Liver (tissue), 10 donors: ENCODE measurements at places on chromosomes 16 and 17.

DNA sequence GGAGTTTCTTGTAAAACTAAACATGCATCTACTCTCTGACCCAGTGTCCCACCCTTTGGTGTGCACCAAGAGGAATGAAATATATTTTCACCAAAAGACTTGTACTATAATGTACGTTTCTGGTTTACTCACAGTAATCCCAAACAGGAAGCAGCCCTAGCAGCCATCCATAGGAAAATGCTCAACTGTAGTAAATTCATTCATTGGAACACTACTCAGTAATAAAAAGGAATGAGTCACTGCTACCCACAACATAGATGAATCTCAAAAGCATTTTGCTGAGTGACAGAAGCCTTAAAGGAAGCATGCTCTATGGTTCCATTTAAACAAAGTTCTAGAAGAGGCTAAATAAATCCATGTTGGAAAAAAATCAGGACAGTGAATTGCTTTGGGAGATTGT lies 37.6 kb upstream of the DHRS7B start:
- H3K4me1 ChIP-seq = no peaks in the 10 kb centered on the region

GRCh38 chr16:20906341-20907255 lies 6.0 kb downstream of the LYRM1 start:
- peak overlapping the region; percentile 2 for H3K27ac ChIP-seq
- no peak for DNase-seq
- no peaks in the 10 kb centered on the region for H3K36me3 ChIP-seq
- H3K27me3 ChIP-seq = no peaks in the 10 kb centered on the region

DNA sequence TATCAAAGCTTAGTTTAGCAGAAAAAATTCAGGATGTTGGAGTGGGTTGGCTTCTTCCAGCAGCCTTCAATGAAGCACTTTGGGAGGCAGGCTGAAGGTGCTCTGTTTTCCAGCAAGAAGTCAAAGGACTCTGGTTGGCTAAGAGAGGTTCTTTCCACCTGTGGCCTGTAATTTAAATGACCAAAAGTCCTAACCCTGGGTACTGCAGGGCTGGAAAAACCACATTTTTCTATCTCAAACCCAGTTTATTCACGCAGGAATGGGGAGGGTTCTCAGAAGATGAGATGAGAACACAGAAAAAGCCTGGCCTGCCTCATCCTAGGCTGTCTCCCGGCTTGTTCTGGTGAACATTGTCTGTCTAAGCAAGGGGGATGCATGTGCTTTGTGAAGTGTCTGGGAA lies 68.6 kb upstream of the ZFHX3 start:
- H3K27ac ChIP-seq = no peak overlapping the region
- H3K27me3 ChIP-seq = no peaks in the 10 kb centered on the region
- DNase-seq = no peak
- H3K4me3 ChIP-seq = no peak overlapping the region
- H3K36me3 ChIP-seq = no peaks in the 10 kb centered on the region

GRCh38 chr16:65543781-65544740 lies 422.2 kb upstream of the CDH11 start:
- H3K36me3 ChIP-seq = no peaks in the 10 kb centered on the region
- no peak for DNase-seq
- H3K4me1 ChIP-seq = no peaks in the 10 kb centered on the region
- no peak overlapping the region for H3K4me3 ChIP-seq
- no peak overlapping the region for H3K27ac ChIP-seq
- no peaks in the 10 kb centered on the region for H3K27me3 ChIP-seq

DNA sequence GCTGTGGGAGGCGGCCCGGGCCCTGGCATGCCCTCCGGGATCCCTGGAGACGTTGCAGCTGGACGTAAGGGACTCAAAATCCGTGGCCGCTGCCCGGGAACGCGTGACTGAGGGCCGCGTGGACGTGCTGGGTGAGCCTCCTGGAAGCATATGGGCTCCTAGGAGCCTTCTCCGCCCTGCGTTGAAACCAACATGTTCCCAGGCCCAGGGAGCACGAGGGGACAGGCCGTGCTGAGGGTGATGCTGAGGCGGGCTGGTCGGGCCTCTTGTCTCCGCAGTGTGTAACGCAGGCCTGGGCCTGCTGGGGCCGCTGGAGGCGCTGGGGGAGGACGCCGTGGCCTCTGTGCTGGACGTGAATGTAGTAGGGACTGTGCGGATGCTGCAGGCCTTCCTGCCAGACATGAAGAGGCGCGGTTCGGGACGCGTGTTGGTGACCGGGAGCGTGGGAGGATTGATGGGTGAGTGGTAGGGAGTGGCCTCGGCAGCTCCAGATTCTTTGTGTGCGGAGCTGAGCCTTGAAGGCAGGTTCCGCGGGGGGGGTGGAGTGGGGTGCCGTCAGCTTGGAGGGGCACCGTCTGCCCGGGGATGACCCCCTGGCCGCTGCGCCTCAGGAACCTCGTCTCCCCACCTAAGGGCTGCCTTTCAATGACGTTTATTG lies 567 bp downstream of the HSD17B1 start:
- no peaks in the 10 kb centered on the region for H3K27me3 ChIP-seq
- no peak overlapping the region for H3K4me3 ChIP-seq
- no peaks in the 10 kb centered on the region for H3K36me3 ChIP-seq
- DNase-seq = no peak

DNA sequence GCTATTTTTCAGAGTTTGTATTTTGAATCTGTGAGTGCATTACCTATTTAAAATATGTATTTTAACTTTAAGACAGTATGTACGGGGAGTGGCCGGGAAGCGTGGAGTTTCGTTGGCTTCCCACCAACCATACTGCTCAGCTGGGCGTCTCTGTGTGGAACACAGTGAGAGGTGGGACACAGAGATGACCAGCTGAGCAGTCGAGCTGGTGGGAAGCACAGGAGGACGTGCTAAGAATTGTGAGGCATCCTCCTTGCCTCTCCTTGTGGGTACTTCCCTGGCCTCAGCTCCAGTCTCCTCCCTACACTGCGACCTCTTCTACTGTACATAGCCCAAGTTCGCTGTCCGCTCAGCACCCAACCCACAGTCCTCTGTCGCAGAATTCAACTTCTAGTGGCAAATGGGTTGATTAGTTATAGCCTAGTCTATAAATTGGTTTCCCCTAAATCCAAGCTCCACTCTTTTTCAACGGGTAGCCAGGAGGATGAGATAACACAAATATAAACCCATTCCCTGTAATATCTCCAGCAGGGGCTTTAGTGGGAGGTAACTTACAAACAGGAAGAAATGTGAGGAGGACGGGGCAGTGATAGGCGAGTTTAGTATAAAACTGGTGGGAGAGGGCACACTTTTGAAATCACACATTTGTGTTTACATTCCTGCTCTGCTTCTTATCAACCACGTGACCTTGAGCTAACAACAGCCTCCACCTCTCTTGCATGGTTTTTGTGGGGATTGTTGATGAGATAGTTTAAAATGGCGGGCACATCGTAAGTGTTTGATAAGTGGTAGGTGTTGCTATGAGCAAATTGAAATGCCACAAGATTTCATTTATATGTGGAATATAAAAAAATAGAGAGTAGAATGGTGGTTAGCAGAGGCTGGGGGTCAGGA lies 211.9 kb upstream of the HS3ST3A1 start:
- H3K27me3 ChIP-seq = no peaks in the 10 kb centered on the region
- no peak for DNase-seq
- no peaks in the 10 kb centered on the region for H3K36me3 ChIP-seq
- peaks cover 1% of the 10 kb centered on the region for H3K4me1 ChIP-seq
- H3K27ac ChIP-seq = no peak overlapping the region
- no peak overlapping the region for H3K4me3 ChIP-seq

DNA sequence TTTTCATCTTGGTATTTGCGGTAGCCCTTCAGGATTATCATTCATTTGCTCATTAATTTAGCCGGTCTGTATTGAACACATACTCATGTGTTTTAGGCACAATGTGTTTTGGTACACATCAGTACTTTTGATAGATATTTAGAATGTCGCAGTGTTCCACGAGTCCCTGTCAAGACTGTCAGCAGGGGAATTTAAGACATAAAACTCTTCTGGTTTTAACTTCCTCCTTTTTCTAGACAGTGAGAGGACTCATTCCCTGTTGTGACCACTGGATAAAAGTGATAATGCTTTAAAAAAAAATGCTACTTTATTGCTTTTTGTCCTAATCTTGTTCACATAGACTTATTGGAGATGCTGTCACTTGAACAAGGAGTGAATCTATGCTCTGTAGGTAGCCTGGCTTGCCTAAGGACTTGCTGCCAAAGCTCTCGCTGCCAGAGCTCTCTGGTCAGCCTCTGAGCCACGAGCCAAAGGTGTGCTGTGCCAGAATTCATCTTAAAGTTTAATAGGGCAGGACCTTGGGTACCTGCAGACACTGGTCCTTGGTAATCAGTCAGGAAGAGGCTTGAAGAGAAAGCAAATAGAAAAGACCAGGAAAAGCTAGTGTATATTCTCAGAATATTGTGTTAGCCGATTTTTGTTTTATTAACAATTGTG lies 5.4 kb downstream of the DCAF7 start:
- no peak overlapping the region for H3K27ac ChIP-seq
- no peak for DNase-seq
- peaks cover 7% of the 10 kb centered on the region for H3K4me1 ChIP-seq

GRCh38 chr17:42246515-42246914 lies 29.7 kb downstream of the STAT5B start:
- no peak overlapping the region for H3K4me3 ChIP-seq
- H3K27me3 ChIP-seq = no peaks in the 10 kb centered on the region
- H3K36me3 ChIP-seq = no peaks in the 10 kb centered on the region
- peaks cover 15% of the 10 kb centered on the region for H3K4me1 ChIP-seq
- DNase-seq = no peak
- H3K27ac ChIP-seq = no peak overlapping the region

DNA sequence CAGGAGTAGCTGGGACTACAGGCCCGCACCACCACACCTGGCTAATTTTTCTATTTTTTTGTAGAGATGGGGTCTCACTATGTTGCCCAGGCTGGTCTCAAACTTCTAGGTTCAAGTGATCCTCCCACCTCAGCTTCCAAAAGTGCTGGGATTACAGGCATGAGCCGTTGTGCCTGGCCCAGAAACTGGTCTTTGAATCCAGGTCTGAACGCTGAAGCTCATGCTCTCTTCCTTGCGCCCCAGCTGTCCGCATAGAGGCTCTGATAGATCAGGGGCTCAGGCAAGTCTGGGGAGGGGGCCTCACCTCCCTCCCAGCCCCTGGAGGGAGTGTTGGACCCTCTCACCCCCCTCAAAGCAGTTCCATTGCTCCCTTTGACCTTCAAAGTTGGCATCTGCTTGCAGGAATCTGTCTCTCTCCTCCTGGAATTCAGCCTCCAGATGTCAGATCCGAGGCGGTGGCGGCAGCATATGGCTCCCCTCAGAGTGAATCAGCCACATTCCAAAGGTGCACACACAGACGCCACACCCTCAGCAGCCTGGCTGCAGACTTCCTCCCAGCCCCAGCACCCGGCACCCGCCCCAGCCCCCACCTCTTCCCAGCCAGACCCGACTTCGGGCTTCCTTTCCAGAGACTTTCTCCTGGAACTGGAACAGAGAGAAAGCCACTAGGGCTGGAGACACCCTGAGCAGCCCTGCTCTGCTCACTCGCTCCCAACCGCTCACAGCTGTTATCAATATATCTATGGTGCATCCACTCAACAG lies 16.9 kb upstream of the GLIS2 start:
- H3K27ac ChIP-seq = no peak overlapping the region
- no peaks in the 10 kb centered on the region for H3K4me1 ChIP-seq
- H3K4me3 ChIP-seq = no peak overlapping the region
- H3K27me3 ChIP-seq = no peaks in the 10 kb centered on the region

GRCh38 chr16:3950343-3951193 lies 70.1 kb upstream of the CREBBP start:
- no peak overlapping the region for H3K4me3 ChIP-seq
- H3K4me1 ChIP-seq = no peaks in the 10 kb centered on the region
- no peak for DNase-seq
- H3K27me3 ChIP-seq = no peaks in the 10 kb centered on the region
- no peaks in the 10 kb centered on the region for H3K36me3 ChIP-seq
- peak overlapping the region; percentile 40 for H3K27ac ChIP-seq

GRCh38 chr17:55446581-55447205 lies 25.1 kb upstream of the MMD start:
- no peaks in the 10 kb centered on the region for H3K36me3 ChIP-seq
- H3K27me3 ChIP-seq = no peaks in the 10 kb centered on the region
- peaks cover 25% of the 10 kb centered on the region for H3K4me1 ChIP-seq
- peak overlapping the region; percentile 92 for H3K27ac ChIP-seq

- H3K36me3 ChIP-seq = no peaks in the 10 kb centered on the region
- no peak overlapping the region for H3K27ac ChIP-seq
- H3K4me1 ChIP-seq = no peaks in the 10 kb centered on the region
- H3K27me3 ChIP-seq = no peaks in the 10 kb centered on the region
- H3K4me3 ChIP-seq = no peak overlapping the region
- no peak for DNase-seq
Observed at GRCh38 chr16:54363766-54364165, 77.2 kb upstream of the IRX3 start.

- H3K4me1 ChIP-seq = peaks cover 29% of the 10 kb centered on the region
- H3K4me3 ChIP-seq = no peak overlapping the region
- no peak for DNase-seq
- H3K36me3 ChIP-seq = no peaks in the 10 kb centered on the region
- H3K27me3 ChIP-seq = no peaks in the 10 kb centered on the region
- H3K27ac ChIP-seq = no peak overlapping the region
Observed at GRCh38 chr16:56202036-56202435, 10.7 kb downstream of the GNAO1 start.

DNA sequence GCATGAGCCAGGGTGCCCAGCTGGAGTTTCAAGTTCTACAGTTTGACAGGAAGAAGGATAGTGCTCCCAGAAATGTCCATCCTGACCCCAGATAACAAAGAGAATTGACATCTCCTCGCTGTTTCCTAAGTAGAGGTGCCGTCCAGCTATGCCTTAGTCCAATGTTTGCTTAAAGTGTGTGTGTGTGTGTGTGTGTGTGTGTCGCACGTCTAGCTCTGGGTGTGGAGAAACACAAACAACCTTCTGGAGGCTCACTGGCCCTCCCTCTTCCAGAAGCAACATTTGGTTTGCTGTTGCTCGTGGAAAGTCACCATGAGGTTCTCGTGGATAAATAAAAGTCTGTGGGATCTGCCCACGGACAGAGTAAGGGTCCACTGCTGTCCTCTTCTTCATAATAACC lies 22.1 kb downstream of the EMP2 start:
- H3K27me3 ChIP-seq = no peaks in the 10 kb centered on the region
- peak overlapping the region; percentile 50 for H3K4me3 ChIP-seq
- peaks cover 29% of the 10 kb centered on the region for H3K4me1 ChIP-seq
- DNase-seq = no peak
- peak overlapping the region; percentile 86 for H3K27ac ChIP-seq
- no peaks in the 10 kb centered on the region for H3K36me3 ChIP-seq
